Activated CD4-positive, alpha-beta T cell treated with anti-CD3 and anti-CD28 coated beads, Interleukin-2, amount 50 U/mL, for 1 hour (primary cell): ENCODE measurements at places on chromosomes 1 and 21.

DNA sequence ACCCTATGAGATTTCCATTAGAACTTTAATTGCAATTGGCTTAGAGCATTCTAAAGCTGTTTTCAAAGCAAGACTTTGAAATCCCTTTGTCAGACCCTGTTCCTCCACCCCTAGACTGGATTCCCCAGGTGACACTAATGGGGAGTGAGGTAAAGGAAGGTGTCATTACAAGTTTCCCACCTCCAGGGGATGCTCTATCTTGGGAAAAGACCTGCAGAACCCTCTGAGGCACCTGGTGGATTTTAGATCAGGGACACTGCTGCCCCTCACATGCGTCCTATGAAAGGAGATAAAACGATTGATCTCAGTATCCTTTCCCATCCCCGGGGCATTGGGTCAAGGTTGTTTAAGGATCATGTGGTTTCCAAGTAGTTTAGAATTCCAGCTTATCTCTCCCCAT, 80.3 kb upstream of the RGS4 start:
- DNase-seq, result no peak

DNA sequence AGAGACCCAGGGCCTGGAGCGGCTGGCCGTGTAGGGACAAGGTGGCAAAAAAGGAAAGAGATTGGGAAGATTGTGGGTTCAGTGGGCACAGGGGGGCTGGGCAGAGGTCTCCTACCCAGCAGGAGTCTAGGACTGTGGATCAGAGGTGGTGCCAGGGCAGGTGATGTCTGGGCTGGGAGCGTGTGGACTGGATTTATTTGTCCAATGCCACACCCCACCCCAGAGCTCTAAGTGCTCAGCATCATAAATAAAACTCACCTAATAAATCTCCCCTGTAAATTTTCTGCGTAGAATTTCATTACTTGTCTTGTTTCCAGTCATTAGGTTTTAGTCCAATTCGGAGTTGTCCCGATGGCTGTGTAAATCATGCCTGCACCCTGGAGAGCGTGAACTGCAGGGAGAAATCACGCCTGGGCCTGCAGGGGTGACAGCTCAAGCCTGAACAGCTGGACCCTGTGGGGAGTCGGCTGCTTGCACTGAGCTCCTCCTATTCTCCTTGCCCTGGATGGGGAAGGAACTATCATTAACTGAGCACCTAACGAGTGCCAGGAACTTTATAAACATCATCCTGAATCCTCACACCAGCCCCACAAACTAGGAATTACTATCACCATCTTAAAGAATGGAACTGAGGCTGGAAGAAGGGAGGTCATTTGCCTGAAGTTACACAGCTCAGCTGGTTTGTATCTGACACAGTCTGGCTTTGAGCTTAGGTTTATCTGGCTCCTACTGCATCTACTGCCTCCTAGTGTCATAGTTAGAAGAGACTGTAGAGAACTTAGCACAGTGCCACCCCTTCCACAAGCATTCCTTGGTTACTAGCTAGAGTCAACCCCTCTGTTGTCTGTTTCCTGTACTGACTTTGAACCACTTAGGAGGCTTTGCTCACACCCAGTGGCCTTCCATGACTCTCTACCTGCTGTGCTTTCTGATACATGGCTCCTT, 25.0 kb upstream of the POU3F1 start:
- no peak for DNase-seq

DNA sequence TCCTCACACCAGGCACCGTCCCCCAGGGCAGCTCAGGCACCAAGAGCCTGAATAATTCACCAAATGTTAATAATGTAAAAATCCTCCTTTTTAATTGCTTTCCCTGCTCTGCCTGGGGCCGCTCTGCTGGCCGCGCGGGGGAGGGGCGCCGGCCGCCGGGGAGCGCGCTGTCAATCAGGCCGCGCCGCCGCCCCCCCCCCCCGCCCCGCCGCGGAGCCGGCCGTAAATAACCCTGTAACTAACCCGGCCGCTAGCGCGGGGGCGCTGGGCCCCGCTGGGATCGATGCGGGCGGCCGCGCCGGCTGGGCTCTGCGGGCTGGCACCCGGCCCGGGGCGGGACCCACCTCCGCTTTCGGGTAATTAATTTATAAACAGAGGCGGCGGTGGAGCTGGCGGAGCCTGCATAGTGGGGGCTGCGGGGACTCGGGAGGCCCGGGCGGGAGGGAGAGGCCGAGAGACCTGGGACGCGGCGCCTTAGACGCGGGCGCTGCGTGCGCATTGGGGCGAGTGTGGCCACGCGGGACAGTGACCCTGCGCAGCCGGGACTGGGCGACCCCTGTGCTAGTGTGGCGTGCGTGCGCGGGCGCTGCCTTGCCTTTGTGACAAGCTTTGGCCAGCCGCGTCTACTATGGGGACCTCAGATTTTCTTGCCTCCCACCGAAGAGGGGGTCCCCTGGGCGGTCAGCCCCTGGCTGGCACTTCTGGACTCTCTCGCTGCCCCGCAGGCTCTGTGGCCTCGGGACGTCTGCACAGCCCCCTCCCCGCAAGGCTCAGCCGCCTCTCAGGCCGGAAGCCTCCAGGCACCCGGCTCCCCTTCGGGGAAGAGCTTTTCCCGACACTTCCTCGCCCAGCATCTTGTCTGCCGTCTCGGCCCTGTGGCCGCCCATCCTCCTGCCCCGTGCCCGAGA, 16.6 kb downstream of the SAMD11 start:
- no peak for DNase-seq

DNA sequence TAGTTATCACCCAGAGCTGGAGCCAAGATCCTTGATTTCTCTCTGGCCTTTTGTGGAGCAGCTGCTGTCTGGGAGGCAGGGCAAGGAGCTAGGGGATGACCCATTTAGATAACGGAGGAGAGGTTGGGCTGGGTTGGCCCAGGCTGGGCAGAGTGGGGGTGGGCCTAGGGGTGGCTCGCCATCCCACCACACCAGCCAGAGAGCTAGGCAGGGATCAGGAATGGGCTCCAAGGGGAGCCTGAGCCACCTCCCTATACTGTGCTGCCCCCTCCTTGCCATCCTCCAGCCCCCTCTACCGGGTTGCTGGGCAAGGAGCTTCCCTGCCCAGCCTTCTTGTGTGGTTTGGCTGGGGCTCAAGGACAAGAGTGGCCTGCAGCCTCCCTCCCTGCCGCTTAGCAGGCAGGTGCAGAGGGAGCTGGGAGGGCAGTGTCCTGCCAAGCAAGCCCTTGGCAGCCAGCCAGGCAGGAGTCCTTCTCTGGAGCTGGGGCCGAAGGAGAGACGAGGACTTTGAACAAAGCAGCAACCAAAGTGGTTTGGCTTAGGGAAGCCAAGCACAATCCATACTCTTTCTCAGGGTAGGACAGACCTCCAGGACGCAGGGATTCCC, 4.1 kb downstream of the NUAK2 start:
- DNase-seq, result no peak

GRCh38 chr21:27423038-27423437, 456.1 kb upstream of the ADAMTS5 start:
- no peak for DNase-seq

DNA sequence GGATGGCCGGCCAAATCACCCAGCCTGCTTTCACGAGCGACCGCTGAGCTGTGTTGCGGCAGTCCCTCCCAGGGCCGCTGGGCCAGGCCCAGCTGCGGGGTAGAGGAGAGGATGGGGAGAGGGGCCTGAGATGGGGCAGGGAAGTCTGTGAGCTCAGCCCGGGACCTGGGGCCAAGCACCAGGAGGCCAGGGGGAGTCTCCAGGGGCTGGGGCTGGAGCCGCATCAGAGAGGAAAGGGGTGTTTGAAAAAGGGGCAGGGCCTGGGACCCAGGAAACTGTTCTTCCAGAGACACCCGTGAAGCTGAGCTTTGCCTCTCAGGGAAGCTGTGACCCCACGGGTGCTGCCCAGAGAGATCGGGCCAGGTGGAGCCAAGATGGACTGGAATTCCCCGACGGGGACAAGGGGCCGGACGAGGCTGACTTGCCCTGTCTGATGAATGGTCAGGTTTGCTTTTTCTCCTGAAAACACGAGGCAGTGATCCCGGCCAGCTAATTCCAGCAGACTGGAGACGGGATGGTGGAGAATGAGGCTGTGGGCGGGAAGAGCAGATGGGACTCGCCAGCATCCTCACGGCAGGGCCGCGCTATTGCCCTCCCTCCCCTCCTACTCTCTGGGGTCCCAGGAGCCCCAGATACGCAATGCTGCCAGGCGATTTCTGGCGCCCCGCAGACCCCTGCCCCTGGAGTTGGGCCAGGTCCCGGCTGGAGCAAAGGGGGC, 40.3 kb upstream of the COL18A1 start:
- no peak for DNase-seq

GRCh38 chr1:204277563-204278219, 63.9 kb upstream of the GOLT1A start:
- no peak for DNase-seq

GRCh38 chr1:32981003-32981901, 16.6 kb upstream of the RNF19B start:
- DNase-seq, result peak; percentile 58

DNA sequence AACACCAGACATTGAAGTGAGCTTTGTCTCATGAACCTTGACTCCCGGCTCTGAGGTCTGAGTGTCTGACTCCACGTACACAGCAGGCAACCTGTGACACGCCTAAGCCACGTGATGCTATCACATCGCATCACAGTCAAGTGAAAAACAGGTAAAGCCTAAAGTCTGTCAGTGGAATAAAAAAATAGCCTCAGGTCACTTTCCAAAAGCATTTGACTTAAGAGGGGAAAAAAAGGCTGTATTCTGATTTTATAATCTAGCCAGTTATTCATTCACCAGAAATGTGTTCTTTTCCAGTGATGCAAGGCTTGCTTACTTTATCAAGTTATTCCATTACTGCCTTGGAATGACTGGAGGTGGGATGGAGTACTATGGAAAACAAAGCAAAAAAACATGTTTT, 163.2 kb upstream of the HMCN1 start:
- DNase-seq, result peak; percentile 33

- DNase-seq, result no peak
Observed at GRCh38 chr1:207815466-207815865, 63.6 kb downstream of the CD46 start.

GRCh38 chr21:41926807-41927171, 27.0 kb downstream of the C2CD2 start:
- no peak for DNase-seq

DNA sequence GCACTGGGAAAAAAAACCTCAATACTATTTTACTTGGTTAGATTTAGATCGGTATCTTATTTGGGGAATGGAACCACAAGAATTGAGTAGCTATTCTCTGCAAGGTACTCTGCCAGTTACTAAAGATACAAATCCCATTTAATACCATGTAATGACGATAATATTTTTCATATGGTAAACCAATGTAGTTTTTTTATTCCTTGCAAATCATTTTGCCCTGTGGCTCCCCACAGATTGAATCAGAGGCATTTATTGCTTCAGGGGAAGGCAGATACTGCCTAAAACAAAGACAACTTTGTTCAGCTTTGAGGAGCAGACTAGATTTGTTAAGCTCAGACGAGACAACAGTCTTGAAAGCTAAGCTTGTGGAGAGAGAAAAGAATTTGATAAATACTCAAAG, 226.7 kb upstream of the RUNX1 start:
- DNase-seq, result no peak

GRCh38 chr1:41574842-41575241, 90.4 kb upstream of the EDN2 start:
- DNase-seq, result no peak

DNA sequence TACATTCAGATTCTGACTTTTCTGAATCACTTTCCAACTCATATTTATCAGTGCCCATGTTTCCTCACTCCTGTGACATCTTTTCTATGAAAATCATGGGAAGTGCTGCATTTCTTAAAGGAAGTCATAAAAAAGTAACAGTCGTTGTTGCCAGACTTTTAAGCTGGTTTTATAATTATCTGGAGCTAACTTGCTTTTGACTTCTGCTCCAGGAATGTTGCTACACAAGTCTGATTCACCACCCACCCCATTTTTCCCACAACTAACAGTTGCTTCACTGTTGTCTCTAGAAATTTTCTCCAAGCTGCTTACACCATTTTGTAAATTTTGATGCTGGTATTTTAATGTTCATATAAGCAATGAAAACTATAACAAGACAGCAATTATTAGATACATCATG, 12.2 kb downstream of the FCRLB start:
- DNase-seq, result no peak

DNA sequence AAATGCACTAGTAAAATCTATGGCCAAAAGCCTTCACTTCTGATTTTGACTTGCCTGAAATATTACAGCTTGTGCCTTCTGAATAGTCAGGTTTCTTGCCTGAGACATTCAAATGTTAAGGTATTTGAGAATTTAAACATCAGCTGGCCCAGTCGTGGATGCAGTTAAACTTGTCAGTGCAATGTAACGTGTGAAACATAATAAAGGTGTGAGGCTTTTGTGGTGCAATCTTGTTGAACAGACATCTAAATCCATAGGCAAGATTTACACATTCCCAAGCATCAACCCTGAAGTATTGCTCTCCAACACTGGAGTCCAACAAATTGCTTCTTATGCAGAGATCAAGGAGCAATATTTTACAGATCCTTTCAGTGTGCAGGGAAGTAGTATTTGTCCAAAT, 4.4 kb downstream of the CCN1 start:
- DNase-seq, result no peak

DNA sequence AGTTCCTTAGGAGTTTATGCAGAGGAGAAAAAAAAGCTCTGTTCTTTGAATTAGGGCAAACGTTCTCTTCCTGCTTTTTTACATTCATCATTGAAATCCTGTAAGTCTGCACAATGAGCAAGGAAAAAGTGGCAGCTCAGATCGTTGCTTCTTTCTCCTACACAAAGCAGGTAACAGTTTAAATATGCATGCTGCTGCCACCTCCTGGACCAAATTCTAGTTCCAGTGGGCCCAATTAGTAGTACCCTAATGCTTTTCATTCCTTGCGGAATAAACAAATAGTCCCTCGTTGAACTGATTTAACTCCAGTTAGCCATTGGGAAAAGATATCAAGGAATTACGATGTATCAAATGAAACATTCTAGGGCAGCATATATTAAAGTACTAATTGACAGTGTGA, 20.1 kb downstream of the YTHDF2 start:
- DNase-seq, result no peak

GRCh38 chr1:22804406-22804805, 93.8 kb downstream of the EPHB2 start:
- DNase-seq, result no peak

DNA sequence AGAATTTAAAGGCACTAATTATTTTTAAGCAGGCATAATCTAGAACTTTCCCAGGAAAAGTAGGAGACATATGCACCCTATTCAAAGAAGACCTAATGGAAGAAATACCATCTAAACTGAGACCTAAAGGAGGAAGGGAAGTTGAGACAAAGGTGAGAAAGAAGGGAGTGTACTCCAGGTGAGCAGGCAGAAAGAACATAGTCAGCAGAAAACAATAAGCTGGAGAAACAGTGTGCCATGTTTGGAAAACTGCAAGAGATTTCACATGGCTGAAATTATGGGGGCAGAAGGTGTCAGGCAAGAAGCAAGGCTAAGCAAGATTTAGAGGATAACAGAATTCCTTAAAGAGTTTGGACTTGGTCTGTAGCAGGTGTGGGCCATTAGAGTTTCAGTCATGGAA, 167.0 kb upstream of the USP25 start:
- no peak for DNase-seq

- no peak for DNase-seq
Observed at GRCh38 chr1:208314431-208314830, 70.2 kb upstream of the PLXNA2 start.

GRCh38 chr1:37358992-37359391, 115.4 kb upstream of the ZC3H12A start:
- no peak for DNase-seq
